ENCODE measurements at places on chromosomes 7 and 10. TPM values are rescaled to one million over a fixed set of nuclear protein-coding genes. Genes with fewer than 3 reads are reported as not detected.

DNA sequence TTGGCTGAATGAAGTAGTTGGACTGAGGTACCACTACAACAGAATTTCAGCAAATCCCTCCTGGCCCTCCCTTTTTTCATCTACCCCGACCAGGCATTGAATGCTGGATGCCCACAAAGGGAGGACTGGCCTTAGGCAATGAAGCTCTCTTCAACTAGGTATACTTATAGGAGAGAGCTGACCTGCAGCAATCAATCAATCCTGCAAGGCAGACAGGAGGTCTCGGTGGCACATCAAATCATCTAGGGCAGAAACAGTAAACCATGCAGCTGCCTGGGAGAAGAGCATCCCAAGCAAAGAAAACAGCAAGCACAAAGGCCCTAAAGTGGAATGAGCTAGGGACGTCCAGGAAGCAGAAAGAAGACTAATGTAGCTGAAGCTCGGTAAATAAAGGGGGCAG lies 2.4 kb upstream of the ABRAXAS2 start:
- no peak for DNase-seq

- DNase-seq, result no peak
Observed at GRCh38 chr7:157293413-157293788, 43.4 kb upstream of the DNAJB6 start.

DNA sequence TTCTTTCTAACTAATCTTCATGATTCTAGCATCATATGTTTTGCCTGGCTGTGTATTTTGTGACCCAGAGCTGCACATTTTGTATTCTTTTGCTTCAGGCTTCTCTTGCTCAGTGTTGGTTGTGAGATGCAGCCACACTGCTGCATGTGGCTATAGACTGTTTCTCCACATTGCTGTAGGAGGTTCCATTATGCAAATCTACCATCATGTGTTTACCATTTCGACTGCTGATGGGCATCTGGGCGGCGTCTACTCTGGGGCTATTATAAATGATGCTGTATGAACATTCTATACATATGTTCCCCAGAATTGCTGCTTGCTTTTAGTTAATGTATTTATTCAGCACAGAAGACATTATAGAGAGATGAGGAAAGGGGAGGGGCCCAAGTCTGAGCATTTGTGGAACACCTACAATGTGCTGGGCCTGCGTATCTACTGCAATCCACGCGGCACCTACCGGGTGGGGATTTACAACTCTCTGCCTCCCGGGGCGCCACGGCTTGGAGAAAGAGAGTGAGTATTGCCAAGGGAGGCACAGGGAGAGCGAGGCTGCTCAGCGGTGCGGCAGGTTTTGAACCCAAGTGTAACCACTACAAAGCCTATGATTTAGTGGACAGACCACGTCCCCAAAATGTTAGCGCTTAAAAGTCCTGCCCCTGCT lies 172.5 kb downstream of the PRKAG2 start:
- no peak for DNase-seq

DNA sequence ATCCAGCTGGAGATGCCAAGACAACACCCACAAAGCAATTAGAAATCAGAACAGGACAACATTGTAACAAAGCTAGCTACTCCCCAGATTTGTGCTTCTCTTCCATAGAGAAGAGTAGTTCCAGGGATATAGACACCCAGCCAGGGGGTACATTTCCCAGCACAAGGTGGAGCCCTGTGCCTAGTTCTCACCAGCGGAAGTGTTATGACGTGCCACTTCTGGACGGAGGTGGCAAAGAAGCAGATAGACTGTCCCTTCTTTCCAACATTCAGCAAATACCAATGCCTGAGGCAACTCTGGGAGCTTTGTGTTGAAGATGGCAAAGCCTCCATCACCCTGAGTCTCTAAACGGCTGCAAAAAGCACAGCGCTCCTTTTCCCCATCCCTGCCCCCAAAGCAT lies 23.4 kb upstream of the GSAP start:
- DNase-seq, result no peak

DNA sequence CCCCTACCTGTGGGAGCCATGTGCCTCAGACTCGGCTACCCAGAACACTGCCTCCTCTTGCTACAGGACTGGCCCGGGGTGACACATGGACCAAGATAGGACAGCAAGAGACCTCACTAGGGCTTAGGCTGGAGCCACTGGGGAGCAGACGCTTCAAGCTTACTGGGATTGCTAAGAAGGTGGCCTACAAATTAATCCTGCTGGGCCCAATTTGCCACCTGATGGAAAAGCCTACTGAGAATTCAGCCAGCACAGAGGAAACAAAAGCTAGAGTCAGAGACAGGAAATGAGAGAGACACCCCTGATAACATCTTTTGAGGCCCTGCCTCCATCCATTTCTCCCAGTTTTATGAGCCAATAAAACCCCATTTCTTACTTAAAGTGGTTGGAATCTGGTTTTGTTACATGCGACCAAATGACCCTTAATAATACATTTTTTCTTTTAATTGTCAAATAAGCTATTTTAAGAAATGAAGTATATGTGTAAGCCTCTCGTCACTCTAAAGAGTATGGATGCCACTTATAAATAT lies 282.1 kb downstream of the CXCL12 start:
- no peak for DNase-seq

DNA sequence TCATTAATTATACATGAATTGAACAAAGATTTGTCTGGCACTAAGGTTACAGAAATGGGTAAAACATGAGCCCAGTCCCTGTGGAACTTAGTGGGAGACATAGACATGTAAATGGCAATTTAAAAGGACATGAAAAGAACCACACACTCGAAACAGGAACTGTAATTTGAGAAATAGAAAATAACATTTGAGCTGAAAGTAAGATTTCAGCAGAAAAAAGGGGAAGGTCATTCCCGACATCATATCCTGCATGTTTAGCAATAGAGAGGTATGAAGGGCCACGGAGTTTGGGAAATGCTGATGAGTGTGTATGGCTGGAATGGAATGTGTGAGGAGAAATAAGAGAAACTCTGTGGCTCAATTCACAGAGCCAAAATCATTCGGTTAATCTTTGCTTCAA lies 175.4 kb upstream of the AHR start:
- no peak for DNase-seq

- DNase-seq, result no peak
Observed at GRCh38 chr10:7412928-7413282, 2.1 kb upstream of the SFMBT2 start.

DNA sequence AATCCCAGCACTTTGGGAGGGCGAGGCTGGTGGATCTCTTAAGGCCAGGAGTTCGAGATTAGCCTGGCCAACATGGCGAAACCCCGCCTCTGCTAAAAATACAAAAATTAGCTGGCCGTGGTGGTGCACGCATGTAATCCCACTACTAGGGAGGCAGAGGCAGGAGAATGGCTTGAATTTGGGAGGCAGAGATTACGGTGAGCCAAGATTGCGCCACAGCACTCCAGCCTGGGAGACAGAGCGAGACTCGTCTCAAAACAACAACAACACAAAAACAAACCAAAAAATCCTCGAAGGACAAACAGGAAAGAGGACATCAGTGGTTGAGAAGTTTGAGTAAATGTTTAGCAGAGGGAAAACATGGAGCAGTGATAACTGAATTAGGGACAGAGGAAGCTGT lies 52.3 kb upstream of the FAM3C start:
- DNase-seq, result no peak

DNA sequence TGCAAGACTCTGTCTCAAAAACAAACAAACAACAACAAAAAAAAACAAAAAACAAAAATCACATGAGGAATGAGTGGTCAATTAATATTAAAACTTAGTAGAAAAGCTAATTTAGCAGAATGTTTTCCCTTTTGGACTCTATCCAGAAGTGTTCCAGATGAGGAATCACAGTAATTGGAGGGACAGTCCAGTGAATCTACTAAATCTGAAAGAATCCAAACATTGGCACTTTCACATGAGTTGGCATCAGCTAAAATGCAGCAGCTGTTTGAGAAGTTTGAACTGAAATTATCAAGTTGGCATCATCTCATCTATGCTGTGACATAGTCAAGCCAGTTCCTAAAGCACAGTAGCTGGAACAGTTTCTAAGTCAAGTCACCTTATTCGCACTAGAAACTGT lies 367.8 kb downstream of the PPP1R3A start:
- no peak for DNase-seq

- no peak for DNase-seq
Observed at GRCh38 chr7:18590744-18591340, 95.3 kb downstream of the HDAC9 start.

DNA sequence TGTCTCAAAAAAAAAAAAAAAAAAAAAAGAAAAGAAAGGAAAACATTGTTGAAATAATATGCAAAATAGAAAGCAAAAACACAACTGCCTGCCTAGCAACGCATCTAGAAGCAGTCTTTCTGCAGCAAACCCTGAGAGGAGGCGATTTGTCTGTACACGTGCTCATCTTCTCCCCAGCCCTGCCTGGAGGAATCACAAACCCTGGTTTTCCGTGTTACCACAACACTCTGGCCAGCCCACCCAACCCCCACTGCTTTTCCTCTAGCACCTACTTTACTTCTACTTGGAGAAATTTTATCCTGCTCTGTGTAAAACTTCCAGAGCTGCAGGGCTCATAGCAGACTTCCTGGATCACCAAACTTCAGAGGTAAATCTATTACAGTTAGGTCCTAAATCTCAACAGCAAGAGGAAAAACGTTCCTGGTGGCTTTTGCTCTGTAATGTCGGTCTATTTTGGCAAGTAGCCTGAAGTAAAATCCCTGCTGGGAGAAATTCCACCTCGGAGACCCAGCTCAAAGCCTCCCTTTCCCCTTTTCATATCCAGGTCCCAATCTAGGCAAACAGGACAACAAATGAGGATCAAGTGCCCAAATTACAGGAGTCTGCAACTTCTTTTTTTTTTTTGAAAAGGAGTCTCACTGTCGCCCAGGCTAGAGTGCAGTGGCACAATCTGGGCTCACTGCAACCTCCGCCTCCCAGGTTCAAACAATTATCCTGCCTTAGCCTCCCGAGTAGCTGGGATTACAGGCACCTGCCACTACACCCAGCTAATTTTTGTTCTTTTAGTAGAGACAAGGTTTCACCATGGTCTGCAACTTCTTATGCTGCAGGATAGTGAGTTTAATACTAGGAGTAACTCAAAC lies 91.6 kb downstream of the DNMBP start:
- DNase-seq, result no peak

DNA sequence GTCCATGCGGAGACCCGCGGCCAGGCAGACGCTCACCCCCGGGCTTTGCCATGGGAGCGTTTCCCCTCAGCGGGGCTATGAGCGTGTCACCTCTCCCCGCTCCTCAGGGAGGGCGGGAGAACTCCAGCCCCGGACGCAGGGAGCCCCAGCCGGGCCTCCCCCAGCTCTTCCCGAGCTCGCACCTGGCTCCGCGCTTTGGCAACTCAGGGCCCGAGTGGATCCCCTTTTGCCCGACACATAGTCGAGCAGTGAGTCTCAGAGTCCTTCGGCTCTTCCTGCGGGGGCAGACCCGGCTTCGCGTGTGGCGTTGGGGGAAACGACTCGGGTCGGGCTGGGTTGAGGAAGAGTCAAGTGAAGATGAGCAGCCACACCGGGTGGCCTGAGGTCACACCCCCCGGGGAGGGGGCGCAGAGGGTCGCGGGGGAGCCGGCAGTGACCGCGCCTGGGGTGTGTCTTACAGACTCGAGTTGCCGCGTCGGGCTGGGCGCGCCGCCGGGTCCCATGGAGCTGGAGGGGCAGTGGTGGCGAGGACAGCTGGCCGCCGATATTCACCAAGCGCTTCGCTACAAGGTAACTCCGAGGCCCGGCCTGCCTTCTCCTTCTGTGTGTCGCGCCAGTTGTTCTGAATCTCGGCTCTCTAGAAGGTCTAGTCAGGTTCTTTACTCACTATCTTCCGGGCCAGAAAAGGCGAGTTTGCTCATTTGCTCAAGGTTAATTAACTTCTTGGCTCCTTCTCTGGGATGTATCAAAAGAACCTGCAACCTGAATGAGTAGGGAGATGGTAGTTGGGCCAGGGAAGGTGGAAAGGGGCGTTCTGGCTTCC lies 721 bp downstream of the CCNJ start:
- DNase-seq, result peak; percentile 90

DNA sequence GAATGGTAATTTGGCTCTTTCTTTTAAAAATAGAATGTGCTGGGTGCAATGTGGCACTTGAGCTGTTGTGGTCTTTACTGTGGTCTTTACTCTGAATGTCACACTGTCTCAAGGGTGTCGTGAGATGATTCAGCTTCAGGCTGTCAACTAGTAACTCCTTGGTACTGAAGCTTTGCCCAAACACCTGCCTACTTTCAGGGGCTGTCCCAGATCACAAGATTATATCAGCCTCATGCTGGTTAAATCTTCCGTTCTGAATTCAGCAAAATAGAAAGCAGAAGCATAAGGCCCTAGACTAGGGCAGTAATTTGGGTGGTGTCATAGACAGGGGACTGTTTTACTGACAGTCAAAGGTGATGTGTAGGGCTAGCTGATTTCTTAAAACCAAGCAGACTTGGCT lies 110.9 kb downstream of the BAMBI start:
- DNase-seq, result no peak

DNA sequence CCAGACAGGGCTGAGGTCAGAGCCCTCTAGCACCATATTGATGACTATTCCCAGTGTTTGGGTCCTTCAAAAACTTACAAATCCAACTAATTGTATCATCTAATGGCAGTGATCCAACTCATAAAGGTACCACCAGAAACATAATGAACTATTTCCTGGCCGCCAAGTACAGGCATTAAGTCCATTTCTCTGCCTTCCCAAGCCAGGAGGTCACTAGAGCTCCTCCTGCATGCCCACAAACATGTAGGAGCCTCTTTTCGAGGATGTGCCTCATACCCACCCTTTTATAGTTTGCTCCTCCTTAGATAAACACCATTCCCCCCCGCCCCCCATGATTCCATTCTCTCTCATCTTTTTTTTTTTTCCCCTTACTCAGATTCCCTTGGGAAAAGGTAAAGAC lies 91.3 kb downstream of the CHN2 start:
- DNase-seq, result no peak

- no peak for DNase-seq
Observed at GRCh38 chr7:93375603-93376002, 143.4 kb downstream of the VPS50 start.

- no peak for DNase-seq
Observed at GRCh38 chr10:125625586-125625985, 57.4 kb downstream of the TEX36 start.

DNA sequence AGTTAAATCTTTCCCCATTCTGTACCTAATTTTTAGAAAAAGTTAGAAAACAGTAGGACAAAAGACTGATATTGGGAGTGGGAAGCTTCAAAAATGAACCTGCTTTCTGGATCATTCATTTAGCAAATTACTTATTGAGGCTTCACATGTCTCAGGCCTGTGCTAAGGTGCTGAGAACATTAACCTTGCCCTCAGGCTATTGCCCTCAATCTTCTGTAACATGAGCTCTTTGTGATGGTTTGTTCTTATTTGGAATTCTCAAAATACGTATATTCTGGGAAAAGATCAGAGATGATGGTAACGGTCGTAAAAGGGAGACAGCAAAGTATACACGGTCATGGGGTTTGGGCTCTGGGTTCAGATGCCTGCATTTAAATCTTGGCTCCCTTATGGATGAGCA lies 39.5 kb upstream of the PRKG1 start:
- DNase-seq, result no peak

GRCh38 chr10:48497780-48498770 lies 106.8 kb downstream of the ARHGAP22 start:
- DNase-seq, result no peak

GRCh38 chr7:18890885-18891621 lies 226.4 kb downstream of the TWIST1 start:
- DNase-seq, result no peak

GRCh38 chr7:141737118-141737835 lies 881 bp upstream of the SSBP1 start:
- DNase-seq, result peak; percentile 16

Gene PROSER2
- 14.7 TPM for total RNA-seq

Gene SPACDR
- total RNA-seq, result 0.26 TPM

Gene EPHB4
- total RNA-seq, result 72.2 TPM

Gene PSPH
- 11.2 TPM for total RNA-seq

Gene TMED4
- 164 TPM for total RNA-seq

Gene NDUFB8
- total RNA-seq, result 163 TPM

Gene CPA1
- total RNA-seq, result not detected

Gene DIP2C
- total RNA-seq, result 10.6 TPM

All from lower leg skin (tissue), 4 donors.